ENCODE measurements at places on chromosomes 11 and 22. TPM values are rescaled to one million over a fixed set of nuclear protein-coding genes. Genes with fewer than 3 reads are reported as not detected.

- no peaks in the 10 kb centered on the region for H3K36me3 ChIP-seq
- DNase-seq: peak; percentile 51
- H3K4me3 ChIP-seq: peak overlapping the region; percentile 78
- no peak overlapping the region for H3K27ac ChIP-seq
- peaks cover 13% of the 10 kb centered on the region for H3K27me3 ChIP-seq
These were observed 1.5 kb downstream of the WNT7B start for GRCh38 chr22:45975164-45976161.

- no peak for DNase-seq
- no peaks in the 10 kb centered on the region for H3K27me3 ChIP-seq
- no peaks in the 10 kb centered on the region for H3K4me1 ChIP-seq
- H3K4me3 ChIP-seq: peak overlapping the region; percentile 73
- H3K27ac ChIP-seq: peak overlapping the region; percentile 26
These were observed 1.4 kb downstream of the ZFP91 start for GRCh38 chr11:58580311-58580710.

DNA sequence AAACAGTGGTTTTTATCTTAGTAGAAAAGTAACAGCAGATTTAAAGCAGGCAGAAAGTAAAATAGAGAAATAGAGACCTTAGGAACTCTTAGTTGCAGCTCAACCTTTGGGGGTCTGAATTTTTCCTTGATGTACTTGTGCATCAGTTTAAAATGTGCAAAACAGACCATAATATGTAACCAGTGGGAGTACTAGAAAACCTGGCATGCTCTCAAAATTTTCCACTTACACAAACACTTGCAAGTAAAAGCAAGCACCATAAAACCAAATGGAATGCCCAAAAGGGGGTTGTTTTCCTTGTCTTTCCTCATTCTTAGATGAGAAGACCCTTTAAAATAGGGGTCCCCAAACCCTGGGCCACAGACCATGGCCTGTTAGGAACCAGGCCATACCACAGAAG, 12.9 kb upstream of the MRGPRE start:
- no peaks in the 10 kb centered on the region for H3K4me1 ChIP-seq
- H3K36me3 ChIP-seq: no peaks in the 10 kb centered on the region
- no peak overlapping the region for H3K4me3 ChIP-seq
- DNase-seq: no peak
- H3K27me3 ChIP-seq: no peaks in the 10 kb centered on the region
- H3K27ac ChIP-seq: no peak overlapping the region

DNA sequence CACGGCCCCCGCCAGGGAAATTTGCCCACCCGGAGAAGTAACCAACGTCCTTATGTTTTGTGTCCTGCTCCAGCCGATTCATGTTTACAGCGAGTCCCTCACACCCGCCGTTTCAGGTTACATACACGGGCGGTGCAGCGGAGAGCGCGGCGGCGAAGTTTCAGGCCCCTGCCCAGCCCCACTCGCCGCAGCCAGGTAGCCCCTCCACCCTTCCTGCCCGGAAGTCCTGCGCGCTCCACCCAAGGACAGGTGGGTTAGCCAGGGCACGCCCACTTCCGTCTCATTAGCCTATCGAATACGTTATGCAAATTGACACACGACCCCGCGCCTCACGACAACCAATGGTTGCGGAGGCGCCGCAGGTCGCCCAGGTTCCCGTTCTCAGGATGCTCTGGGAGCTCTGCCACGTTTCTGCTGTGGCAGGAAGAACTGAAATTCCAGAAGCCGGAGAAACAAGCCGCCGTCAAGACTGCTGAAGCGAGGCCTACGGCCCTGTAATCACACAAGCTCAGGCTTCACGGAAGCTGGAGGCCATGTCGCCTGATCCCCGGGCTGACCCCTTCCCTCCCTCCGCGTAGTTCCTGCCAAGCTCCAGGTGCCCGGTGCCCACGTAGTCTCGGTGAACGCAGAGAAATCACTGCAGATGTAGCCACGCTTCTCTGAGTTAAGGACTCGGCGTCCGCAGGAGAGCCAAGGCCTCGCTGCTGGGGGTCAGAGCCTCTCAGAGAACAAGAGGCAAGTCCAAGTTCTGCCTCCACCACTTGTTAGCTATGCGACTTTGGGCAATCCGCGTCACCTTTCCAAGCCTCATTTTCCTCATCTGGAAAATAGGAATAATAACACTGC, 22.4 kb upstream of the MYH9 start:
- no peaks in the 10 kb centered on the region for H3K4me1 ChIP-seq
- H3K36me3 ChIP-seq: no peaks in the 10 kb centered on the region
- H3K4me3 ChIP-seq: no peak overlapping the region
- DNase-seq: peak; percentile 99
- H3K27ac ChIP-seq: peak overlapping the region; percentile 92

DNA sequence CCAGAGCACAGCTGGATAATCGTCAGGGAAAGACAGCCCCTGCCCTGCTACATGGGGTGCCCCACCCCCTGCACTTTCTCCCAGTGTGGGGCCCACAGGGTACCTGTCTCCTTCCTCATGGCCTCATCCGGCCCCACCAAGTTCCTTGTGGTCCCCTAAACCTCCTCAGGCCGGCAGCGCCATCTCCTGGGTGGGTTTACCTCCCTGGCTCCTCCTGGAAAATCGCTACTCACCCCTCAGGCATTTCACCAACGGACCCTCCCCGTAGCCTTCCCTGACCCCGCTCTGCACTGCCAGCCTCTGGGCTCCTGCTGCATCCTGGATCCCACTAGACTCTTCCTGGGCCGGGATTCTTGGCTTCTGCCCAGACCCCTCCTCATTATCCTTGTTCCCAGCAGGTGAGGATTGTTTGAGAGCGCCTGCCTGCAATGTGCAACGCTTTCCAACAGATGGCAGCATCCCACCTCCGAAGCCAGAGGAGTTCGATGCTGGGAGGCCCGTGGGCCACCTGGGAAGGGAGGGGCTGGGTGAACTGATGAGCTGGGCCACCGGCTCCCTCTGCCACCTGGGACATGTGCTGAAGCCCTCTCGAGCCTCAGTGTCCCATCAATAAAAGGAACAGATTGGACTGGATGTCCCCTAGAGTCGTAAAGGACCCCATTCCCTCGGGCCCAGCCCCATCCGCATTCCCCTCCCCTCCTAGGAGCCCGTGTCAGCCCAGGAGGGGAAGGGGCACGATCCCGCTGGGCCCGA, 44.2 kb upstream of the TTLL12 start:
- DNase-seq: no peak
- peaks cover 4% of the 10 kb centered on the region for H3K4me1 ChIP-seq
- H3K27me3 ChIP-seq: no peaks in the 10 kb centered on the region
- no peak overlapping the region for H3K27ac ChIP-seq

DNA sequence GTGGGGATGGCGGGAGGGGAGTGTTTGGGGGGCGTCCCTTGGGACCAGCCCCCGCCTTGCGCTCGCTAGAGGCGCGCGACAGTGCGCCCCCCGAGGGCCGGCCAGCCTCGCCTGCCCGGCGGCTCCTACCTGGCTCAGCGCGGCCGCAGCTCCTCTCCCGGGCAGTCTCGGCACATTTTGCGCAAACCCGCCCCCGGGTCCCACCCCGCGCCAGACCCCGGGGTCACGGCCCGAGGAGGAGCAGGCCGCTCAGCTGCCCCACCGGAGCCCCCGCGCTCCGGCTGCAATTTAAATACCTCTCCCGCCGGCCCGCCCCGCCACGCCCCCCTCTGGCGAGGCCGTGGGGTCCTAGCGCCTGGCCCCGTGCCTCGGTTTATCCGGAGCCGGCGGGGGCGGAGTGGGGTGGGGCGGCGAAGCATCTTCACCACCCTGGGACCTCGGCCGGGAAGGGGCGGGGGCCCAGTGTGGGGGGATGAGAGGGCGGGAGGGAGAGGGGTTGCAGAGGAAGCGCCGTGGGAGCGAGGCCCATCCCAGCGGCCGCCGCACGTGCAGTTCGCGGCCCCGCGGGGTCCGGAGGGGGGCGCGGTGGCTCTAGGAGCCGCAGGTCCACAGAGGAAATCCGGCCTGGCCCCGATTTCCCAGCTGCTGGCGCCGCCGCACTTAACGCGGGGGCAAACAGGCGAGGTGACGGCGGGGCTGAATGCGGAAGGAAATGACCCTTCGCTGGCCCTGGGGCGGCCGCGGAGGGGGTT, at the start of gene LRRC32:
LRRC32 (minus strand) TSS at position 263 of the 752 bp plus-strand sequence. CDS start 4,793 bp downstream, outside the sequence.
- DNase-seq: peak; percentile 39
- H3K36me3 ChIP-seq: no peaks in the 10 kb centered on the region
- H3K27ac ChIP-seq: peak within 1 kb of the TSS; percentile 88
- H3K4me3 ChIP-seq: peak within 1 kb of the TSS; percentile 82
- H3K27me3 ChIP-seq: peaks cover 8% of the 10 kb centered on the region

DNA sequence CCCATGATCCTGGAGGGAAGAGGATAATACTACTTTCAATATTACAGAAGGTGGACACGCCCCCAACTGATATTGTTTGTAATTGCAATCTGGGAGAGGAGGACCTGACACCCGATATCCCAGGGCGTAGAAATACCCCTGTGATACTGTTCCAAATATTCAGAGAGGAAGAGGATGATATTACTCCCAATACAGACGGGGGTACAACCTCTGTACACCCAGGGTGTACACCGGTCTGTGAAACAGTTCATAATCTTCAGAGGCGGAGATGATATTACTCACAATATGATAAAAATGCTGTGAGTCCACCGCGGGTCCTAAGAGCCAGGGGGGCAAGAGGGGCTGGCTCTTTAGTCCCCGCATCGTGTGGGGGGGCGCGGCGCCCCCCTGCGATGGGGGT, 57.2 kb upstream of the ALDH3B2 start:
- no peaks in the 10 kb centered on the region for H3K36me3 ChIP-seq
- no peak overlapping the region for H3K27ac ChIP-seq
- H3K4me1 ChIP-seq: no peaks in the 10 kb centered on the region
- no peak overlapping the region for H3K4me3 ChIP-seq
- DNase-seq: no peak

DNA sequence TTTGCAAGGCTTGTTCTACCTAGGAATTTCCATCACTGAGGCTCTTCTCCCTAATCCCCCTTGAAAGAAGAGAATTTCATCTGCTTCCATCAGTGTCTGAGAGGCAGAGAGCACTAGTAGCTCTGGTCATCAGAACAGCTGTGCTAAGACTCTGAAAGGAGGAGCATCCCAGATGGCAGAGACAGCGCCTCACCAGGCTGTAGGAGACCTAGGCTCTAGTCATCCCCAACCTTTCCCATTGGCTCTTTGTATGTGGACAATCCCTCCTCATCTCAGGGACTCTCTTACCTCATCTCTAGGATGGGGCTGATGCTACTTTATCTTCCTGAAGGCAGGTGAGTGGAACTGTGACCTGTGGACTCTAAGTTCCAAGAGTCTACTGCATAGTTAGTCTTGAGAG, 8.8 kb upstream of the OR9I1 start:
- H3K4me3 ChIP-seq: no peak overlapping the region
- DNase-seq: no peak
- H3K4me1 ChIP-seq: no peaks in the 10 kb centered on the region
- H3K36me3 ChIP-seq: no peaks in the 10 kb centered on the region

DNA sequence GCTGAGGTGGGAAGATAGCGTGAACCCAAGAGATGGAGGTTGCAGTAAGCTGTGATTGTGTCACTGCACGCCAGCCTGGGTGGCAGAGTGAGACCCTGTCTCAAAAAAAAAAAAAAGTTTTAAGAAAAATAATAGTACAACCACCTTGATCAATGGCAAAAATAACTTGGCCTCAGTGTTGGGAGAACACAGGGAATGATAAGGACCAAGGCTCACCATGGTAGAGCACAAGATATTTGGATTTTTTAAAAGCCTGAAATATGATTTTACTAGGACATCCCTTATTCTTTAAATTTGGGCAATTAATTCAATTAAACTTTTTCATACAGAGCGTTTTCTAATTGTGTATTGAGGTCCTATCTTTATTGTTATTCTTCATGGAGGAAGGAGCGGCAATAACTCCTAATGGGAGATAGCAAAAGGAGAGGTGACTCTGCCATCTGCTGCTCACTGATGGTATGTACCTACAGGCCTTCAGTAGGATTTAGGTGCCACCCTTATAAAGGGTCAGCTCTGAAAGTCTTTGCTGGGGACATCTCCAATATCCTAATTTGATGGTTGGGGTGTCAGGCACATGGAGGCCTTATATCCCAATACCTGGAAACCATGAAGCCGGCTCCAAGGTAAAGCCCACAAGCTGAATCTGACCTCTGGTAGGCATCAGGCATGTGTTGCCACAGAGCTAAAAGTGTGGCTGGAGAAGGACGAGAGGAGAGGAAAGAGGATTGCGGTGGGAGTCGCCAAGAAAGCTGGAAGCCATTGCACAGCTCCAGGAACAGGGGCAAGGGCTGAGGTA, 21.9 kb upstream of the POLD3 start:
- no peak overlapping the region for H3K4me3 ChIP-seq
- H3K36me3 ChIP-seq: no peaks in the 10 kb centered on the region
- H3K27ac ChIP-seq: no peak overlapping the region
- no peaks in the 10 kb centered on the region for H3K27me3 ChIP-seq
- no peak for DNase-seq

DNA sequence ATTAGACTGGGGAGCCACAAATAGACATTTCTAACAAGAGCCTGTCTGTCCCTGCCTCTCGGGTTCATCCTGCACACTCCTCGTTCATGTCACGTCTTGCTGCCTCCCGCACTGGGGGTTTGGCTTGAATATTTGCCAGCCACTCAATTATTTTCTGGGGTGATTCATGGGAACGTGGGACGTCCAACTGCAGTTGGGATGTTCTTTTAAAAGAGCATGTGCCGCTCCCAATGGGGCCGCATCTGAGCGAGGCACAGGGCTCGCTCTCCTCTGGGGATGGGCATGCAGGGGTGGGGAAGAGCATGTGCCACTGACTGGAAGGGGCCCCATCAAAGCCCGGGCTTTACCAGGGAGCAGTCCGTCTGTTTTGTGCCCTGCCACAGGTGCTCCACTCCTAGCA, 43.4 kb downstream of the PARVG start:
- no peaks in the 10 kb centered on the region for H3K4me1 ChIP-seq
- peaks cover 26% of the 10 kb centered on the region for H3K27me3 ChIP-seq
- H3K27ac ChIP-seq: no peak overlapping the region
- no peaks in the 10 kb centered on the region for H3K36me3 ChIP-seq

DNA sequence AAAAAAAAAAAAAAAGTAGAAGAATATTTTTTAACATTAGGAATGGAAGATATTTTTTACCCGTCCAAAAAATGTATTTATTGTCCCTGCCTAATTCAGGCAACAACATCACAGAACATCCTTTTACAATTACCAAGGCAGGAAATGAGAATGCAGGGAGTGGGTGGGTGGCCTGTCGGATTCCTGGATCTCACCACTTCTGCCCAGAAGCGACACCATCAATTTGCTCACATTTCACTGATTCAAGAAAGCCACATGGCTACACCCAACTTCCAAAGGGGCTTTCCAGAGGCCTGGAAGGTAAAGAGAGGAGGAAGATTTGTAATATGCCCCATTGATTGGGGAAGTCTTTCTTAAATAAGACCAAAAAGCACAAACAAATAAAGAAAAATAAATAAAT, 93.8 kb upstream of the CLPB start:
- DNase-seq: no peak
- no peaks in the 10 kb centered on the region for H3K4me1 ChIP-seq
- H3K36me3 ChIP-seq: no peaks in the 10 kb centered on the region
- no peaks in the 10 kb centered on the region for H3K27me3 ChIP-seq
- no peak overlapping the region for H3K4me3 ChIP-seq
- H3K27ac ChIP-seq: no peak overlapping the region

Gene POLD3
- 9.8 TPM for total RNA-seq

Gene F2
- total RNA-seq: not detected

Gene OR9I1
- not detected for total RNA-seq

Gene P2RX3
- not detected for total RNA-seq

Gene JAML
- 15.7 TPM for total RNA-seq

Gene WDR74
- 46.6 TPM for total RNA-seq

Gene STX5
- total RNA-seq: 34.2 TPM

Gene ASRGL1
- total RNA-seq: 22.0 TPM

Data from breast epithelium (tissue), 4 donors.